ENCODE measurements at places on chromosomes 5 and 9.

- no peak for DNase-seq
Observed at GRCh38 chr5:112931473-112931872, 9.4 kb upstream of the REEP5 start.

DNA sequence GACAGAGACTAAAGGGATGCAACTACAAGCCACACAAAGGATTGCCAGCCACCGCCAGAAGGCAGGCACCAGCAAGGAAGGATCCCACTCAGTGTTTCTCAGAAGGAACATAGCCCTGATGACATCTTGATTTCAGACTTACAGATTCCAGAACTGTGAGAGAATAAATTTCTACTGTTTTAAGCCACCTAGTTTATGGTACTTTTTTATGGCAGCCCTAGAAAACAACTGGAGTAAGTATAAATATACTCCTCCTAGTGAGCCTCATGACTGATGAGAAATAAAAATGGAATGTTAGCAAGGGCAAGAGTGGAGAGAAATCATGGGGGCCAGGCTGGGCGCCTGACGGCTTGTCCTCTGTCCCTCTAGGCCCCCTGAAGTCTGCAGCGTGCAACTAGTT lies 307.3 kb downstream of the PIK3R1 start:
- DNase-seq, result no peak

DNA sequence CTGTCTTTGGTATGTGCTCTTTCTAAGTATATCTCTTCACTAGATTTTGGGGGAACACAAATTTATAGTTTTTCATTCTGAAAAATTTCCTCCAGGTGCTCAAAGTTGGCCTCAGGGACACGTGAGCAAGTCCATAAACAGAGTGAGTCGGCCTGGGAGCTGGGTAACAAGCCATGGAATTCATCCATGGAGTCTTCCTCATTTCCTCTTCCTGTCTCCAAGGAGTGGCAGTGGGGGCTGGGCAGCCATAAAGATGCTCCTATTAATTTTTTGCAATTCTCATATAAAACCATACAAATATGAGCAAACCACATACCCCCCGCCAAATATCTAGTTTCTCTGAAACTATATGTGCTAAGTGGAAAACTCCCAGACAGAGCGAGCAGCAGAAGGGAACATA lies 136.6 kb upstream of the OTULINL start:
- DNase-seq, result no peak

- DNase-seq, result no peak
Observed at GRCh38 chr5:56389261-56389660, 156.1 kb upstream of the ANKRD55 start.

DNA sequence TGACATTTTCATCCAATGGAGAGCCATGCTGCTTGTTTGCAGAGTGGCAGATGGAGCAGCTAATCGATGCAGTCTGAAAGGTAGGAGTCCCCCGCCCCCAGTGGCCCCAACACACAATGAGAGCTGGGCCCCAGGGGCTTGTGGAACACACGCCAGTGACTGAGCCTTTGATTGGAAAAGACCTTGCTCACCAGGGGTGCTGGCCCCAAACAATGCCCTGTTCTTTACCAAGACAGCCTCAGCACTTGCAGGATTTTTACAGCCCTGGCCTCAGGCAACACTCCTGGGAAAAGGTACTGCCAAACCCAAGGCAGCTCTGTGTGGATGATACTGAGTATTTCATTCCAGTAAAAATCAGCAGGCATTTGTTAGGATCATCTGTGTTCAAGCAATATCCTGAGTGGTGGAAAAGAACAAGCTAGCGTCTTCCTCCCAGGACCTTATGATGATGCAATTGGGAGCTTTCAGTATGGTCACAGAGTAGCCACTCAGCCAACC lies 276.8 kb upstream of the CLINT1 start:
- DNase-seq, result no peak

- no peak for DNase-seq
Observed at GRCh38 chr5:90050103-90050502, 359.5 kb downstream of the CETN3 start.

- DNase-seq, result no peak
Observed at GRCh38 chr9:88174324-88174723, 36.0 kb upstream of the SPATA31C2 start.

DNA sequence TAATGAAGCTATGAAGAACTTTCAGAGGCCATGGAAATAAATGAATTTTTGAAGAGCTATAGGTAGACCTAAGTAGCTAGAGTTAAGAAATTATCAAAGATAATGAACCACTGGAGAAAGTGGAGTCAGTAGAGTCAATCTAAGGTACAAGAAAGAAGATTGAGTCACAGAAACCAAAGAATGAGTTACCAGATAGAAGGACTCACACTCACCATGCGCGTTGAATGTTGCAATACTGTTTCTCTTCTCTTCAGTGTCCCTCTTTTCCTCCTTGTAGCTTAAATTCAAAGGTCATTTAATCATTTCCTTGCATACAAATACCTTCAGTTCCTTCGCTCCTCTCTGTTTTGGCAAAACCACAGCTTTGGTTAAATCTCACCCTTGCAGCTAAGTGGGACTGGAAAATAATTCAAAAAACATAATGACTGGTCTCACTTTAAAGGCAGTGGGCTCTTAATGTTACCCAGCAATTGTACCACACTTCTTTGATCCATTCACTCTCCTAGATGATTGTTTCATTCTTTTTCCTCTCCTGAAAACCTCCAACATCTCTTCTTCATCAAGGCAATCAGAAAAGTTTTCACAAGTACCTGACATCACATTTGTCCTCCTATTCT lies 58.3 kb downstream of the NIPBL start:
- no peak for DNase-seq

- DNase-seq, result no peak
Observed at GRCh38 chr5:103907001-103907400, 344.4 kb upstream of the NUDT12 start.

DNA sequence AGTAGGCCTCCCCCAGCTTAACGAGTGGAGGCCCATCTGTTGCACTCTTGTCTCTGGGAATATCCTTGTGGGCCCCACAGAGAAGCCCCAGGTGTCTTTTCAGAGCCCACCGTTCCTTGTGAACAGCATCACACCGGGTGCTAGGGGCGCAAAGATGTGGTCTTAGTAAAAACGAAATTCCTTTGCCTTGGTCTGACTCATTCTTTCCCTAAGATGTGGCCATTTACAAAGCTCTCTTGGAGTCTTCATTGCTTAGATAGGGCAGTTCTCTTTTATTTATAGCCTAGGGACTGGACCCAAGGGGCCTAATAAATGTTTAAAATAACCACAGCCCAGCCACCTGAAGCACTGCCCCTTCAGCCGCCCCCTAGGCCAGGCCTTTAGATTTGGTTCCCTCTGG lies 52.8 kb upstream of the RPL26L1 start:
- DNase-seq, result no peak

DNA sequence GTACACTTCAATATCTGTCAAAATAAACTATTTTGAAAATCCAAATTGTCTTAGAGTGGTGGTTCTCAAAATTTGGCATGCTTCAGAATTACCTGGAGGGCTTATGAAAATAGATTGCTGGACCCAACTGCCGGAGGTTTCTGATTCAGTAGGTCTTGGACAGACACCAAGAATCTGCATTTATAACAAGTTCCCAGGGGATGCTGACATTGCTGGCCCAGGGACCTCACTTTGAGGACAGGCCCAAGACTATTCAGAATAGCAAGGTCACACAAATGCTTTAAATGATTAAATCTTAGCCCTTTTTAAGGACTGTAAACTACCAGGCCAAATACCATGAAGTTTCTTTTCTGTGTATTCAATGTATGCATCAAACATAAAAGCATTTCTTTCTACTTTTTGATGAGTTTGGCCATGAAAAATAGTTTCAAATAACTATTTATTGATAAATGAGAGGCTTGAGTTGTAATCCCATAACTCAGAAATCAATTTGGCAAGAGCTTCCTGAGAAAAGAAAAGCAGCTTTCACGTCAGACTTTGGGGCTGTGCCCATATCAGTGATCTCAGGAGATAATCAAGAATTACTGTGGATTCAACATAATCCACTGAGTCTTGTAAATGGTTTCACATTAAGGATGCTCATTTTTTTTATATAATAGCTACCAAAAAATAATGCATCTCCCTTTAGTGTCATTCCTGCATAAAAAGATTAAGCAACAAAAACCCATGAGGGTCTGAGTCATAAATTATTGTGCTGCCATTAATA lies 191.4 kb downstream of the FRMD3 start:
- no peak for DNase-seq

DNA sequence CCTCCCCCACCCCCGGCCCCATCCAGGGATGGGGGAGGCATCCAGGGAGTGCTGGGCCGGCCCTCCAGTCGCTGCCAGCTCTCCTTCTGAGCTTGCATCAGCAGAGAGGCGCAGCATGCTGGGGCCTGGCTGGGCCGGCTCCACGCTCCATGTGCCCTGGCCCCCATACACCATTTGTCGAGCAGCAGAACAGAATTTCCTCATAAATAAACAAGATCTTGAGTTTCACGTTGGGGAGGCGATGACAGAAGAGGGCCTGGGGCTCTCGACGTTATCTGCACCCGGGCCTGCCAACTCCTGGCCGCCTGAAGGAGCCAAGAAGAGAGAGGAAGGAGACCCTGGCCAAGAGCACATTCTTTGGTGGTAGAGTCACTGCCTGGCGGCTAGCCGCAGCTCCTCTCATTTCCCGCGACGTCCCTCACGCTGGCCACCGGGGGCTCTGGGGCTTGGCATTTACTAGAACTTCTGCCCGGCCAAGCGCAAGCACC lies 177.0 kb downstream of the FGF18 start:
- no peak for DNase-seq

GRCh38 chr9:34206561-34206960 lies 27.7 kb downstream of the UBAP1 start:
- no peak for DNase-seq

DNA sequence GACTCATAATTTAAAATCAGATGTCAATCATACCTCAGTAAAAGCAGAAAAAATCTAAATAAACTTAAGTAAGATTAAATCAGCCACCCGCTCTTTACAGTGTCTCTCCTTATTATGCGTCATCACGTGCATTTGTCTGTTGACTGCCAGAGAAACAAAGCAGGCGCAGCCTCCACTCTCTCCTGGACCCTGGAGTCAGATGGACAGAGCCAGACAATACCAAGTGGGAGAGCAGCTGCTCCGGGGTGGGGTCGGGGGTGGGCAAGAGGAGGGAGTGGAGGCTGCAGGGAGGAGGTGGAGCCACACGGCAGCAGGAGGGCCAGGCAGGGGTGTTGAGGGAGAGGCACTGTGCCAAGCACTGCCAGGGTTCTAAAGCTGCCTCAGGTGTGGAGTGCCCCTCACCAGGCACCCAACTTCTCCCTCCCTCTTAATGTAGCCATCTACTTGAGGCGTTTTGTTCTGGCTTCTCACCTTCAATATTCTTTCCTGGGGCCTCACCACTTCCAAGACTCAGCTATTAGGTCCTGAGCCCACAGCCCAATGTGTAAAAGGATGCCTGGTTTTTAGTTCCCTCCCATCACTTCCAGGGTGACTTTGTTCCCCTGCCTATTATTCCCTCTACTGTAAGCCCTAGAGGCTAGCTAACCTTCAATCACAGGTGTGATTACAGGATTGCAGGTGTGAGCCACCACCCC lies 96.3 kb downstream of the GLDC start:
- no peak for DNase-seq

GRCh38 chr5:150335778-150336177 lies 21.7 kb upstream of the TCOF1 start:
- DNase-seq, result no peak

- DNase-seq, result no peak
Observed at GRCh38 chr9:132663851-132664250, 5.9 kb downstream of the DDX31 start.

DNA sequence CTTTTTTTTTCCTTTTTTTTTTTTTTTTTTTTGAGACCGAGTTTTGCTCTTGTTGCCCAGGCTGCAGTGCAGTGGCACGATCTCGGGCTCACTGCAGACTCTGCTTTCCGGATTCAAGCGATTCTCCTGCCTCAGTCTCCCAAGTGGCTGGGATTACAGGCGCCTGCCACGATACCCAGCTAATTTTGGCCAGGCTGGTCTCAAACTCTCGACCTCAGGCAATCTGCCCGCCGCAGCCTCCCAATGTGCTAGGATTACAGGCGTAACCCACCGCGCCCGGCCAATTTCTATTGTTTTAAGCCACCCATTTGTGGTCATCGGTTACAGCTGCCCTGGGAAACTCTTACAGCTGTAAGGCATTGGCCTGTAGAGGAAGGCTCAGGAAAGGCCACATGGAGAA lies 617.7 kb downstream of the GABRG2 start:
- no peak for DNase-seq

- DNase-seq, result no peak
Observed at GRCh38 chr9:113644321-113644720, 180.8 kb downstream of the RGS3 start.

GRCh38 chr5:71948206-71948605 lies 159.1 kb upstream of the MAP1B start:
- DNase-seq, result no peak

- no peak for DNase-seq
Observed at GRCh38 chr9:109627042-109627441, 128.9 kb upstream of the PTPN3 start.

DNA sequence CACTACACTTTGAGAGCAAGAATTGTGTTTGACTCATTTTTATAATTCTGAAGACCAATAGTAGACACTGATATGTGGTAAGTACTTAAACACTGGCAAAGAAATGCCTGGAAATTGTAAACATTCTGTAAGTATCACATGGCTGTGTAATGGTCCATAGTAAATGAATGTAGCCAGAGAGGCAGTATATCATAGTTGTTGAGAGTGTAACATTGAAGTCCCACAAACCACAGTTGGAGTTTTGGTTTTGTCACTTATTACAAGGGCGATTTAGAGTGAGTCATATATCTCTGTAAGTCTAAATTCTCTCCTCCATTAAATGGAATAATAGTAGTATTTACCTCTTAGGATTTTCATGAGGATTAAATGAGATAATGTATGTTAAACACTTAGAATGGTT lies 181.1 kb upstream of the MEF2C start:
- DNase-seq, result no peak

DNA sequence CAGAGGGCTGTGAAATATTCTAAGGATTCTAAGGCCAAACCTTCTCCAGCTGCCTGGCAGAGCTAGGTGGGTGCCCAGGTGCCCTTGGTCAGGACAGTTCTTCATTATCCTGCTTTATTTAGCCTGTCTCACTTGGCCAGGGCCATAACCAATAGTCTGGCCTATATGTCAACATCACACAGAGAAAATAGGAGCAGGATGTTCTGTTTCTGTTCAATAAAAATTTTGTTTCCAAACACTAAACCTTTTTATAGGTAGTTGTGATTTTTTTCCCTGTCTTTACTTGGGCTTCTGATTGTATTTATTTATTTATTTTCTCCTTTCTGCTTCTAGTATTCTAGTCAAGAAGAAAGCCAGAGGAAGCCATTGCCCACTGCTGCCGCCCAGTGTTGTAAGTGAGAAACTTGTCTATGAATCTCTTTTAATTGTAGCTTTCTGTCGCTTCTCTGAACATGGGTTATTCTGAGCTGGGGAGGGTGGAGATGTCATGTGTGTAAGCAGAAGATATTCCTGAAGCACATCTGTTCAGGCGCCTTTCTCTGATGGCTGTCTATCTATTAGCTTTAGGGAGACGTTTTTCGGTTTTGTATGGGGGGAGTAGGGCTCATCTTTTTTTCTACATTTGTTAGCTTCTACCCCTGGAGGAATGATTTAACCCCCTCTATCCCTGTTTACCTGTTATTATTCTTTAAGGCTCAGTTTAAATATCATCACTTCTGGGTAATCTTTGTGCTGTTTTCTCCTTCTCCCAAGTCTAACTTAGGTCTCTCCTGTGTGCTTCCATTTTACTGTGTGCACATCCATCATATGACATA lies 97.1 kb downstream of the UNC13B start:
- DNase-seq, result no peak
